WERI-Rb-1 (cell line): ENCODE measurements at places on chromosomes 3 and 15.

- no peak for DNase-seq
These were observed 100.8 kb downstream of the OPA1 start for GRCh38 chr3:193693774-193694173.

DNA sequence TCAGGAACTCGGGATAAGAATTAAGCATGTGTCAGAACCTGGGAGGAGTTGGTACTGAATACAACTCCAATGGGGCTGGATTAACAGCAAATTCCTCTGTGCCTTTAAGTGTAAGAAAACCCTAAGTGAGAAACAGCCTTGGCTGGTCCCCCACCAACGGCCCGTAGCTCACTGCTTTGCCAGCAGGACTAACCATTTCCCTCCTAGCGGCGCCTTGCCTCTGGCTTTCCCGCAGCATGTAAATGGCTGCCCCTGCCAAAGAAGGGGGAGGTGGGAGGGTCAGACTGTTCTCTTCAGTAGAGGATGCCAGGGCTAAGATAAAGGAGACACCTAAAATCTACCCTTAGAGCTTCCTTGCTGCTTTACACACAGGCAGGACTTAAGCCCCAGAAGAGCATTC is 51.0 kb upstream of the SH3GL3 start:
- no peak for DNase-seq

DNA sequence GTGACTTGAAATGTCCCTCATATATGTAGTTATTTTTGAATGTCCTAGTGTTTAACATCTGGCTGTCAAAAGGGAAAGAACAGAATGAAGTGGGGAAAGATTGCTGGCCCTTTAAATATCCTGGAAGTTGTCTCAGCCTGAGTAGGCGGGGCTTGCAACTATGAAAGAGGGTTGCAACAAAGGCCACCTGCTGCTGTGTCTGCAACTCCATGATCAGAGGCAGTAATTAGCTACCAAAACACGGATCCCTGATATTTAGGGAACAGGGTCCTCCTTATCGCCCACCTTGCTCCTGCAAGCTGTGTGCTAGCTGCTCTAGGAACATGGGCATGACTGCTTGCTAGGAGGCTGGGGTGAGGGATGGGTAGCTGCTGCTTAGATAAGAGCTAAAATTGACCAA is 100.2 kb upstream of the CFAP20DC start:
- no peak for DNase-seq

- no peak for DNase-seq
These were observed 91.6 kb upstream of the TRIM42 start for GRCh38 chr3:140586311-140586710.

- no peak for DNase-seq
These were observed 32.6 kb downstream of the BBX start for GRCh38 chr3:107555359-107555758.

GRCh38 chr15:49410641-49411040 is 12.4 kb upstream of the FGF7 start:
- DNase-seq, result no peak
